ENCODE measurements at places on chromosomes 1 and 21.

DNA sequence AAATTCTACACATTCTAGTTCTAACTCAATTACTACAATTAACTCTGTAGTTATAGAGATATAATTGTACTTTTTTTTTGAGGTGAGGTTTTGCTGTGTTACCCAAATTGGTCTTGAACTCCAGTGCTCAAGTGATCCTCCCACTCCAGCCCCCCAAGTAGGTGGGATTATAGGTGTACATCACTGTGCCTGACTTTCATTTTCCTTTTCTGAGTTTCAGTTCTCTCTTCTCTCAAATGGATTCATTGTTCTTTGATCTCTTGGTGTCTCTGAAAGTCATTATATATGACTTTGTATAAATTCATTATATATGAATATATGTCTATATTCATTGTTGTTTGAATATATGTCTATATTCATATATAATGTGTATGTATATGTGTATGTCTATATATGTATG lies 74.0 kb upstream of the GALNT2 start:
- no peak for DNase-seq

- no peak for DNase-seq
Observed at GRCh38 chr1:25556791-25557476, 13.5 kb downstream of the LDLRAP1 start.

- DNase-seq = peak; percentile 28
Observed at GRCh38 chr1:20212685-20213331, 26.5 kb upstream of the PLA2G2C start.

DNA sequence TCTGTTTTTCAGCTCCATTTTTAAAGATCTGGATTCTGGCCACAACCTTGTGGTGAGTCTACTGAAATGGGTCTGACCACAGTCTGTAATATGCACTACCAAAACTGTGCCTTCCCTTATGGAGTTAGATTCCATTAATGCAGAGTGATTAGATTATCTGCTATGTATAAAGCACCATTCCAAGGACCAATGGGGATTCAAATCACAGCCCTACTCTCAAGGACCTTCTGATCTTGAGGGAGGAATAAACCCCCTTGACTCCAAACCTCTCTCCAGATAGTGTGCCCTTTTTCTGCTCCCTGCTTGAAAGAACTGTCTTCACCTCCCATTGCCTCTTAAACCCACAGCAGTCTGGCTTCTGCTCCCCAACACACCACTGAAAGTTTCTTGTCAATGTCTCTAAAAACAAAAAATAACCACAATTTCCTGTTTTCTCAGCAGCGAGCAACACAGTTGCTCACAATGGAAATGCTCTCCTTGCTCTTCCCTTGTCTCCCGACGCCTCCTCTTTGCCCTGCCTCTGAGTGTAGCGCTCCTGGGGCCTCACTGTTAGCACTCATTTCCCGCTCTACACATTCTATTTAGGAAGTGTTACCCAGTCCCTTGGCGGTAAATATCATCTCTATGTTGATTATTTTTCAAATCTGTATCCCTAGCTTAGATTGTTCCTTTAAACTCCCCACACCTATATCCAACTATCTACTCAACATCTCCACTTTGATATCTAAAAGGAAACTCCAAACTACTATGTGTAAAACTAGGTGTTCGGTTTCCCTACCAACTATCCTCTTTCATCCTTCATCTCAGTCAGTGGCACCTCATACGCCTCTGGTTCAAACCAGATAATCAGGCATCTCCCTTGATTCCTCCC lies 13.6 kb downstream of the PCNX2 start:
- DNase-seq = no peak

DNA sequence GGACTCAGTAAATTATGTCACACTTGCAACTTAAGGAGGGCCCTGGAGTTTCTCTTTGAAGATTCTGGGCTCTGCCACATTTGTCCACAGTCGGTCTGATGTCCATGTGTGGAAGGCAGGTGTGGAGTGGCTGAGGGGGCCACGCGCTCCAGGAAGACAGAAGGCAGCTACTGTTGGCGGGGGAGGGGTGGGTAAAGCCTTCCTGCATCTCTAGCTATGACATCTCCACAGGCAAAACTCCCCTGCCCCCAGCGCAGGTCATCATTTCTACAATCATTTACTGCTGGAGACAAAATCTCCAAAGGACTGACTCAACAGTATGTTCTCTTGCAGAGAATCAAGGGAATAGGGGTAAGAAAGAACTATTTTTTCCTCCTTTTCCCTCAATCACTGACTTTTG lies 11.4 kb upstream of the TSPEAR start:
- DNase-seq = no peak

DNA sequence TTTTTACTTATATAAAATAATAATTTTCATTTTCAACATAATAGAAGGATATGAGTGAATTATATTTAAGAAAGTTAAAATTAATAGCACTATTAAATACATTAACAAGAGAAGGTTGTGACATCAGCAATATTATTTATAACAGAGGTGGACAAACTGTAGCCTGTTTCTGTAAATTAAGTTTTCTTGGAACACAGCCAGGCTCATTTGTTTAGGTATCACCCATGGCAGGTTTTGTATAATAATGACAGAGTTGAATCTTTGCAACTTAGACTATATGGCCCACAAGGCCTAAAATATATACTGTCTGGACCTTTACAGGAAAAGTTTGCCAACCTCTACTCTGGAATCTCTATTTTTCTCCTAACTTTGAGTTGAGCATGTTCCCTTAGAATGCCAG lies 42.8 kb upstream of the CACYBP start:
- DNase-seq = no peak

- DNase-seq = no peak
Observed at GRCh38 chr1:25568090-25568833, 24.9 kb downstream of the LDLRAP1 start.

GRCh38 chr1:55305735-55306134 lies 90.6 kb upstream of the USP24 start:
- DNase-seq = no peak

DNA sequence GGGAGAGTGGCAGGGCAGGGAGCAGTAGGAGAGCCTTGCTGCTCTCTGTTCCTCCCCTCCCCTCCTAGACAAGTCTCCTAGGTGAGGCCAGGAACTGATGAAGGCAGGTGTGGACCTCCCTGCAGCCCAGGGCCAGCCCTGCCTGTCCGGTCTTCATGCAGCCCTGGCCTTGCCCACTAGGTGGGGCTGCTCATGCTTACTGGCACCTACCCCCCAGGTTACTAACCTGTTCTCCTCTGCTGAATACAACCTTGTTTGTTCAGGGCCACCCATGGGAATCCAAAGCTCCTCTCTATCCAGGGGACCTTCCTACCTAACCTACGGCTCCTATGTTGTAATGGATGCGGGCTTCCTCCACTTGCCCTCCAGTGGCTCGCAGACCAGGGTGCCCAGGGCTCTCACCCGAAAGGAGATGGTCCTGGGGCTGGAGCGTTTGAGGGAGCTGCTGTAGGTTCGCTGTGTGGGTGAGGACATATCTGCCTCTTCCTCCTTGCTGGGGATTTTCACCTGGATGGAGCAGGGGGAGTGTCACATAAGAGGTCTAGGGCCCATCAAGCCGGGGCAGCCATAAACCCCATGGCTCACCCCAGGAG lies 7.9 kb upstream of the TNNT2 start:
- peak; percentile 28 for DNase-seq

GRCh38 chr21:38840456-38841300 lies 34.9 kb downstream of the ETS2 start:
- DNase-seq = no peak

All from stimulated activated CD4-positive, alpha-beta T cell treated with anti-CD3 and anti-CD28 coated beads, Interleukin-1b, Interleukin-23, amount 100 ng/mL, for 24 hours (primary cell).